Right lobe of liver (tissue), 6 donors: ENCODE measurements at places on chromosomes 16 and 17.

DNA sequence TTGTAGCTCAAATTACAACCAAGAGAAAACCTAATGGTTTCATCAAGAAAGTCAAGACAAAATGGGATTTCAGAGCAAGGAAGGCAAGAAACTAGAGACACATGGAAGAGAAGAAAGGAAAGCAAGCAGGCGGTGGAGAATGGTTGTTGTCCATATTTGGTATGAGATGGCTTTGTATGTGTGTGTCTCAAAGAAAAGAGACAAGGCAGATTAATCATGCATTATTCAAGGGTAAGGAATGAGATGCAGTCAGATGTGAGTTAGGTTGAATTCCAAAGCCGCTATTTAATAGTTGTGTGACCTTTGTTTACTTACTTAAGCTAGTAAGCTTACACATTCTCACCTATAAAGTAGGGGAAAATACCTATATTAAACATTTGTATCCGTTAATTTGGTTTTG lies 1029.6 kb downstream of the CDH11 start:
- no peak for DNase-seq

DNA sequence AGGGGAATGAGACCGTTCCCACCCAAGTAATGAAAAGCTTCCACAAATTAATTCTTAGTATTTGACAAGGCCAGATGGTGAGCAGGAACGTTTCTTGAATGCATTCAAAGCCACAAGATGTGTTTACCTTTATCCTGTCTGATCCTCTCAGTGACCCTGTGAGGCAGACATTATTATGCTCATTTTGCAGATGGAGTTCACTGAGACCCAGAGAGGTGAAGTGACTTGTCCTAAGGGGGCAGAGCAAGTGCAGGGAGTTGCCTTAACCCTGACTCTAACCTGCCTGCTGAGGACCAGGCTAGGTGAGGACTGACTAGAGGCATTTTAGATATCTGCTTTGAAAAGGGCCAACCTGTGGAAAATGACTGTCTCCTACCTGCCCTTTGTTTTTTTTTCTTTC lies 156.7 kb downstream of the HAPSTR1 start:
- DNase-seq = no peak

GRCh38 chr17:5264893-5265292 lies 17.2 kb upstream of the RABEP1 start:
- no peak for DNase-seq

GRCh38 chr16:87491522-87492290 lies 1.1 kb downstream of the ZCCHC14 start:
- peak; percentile 43 for DNase-seq

GRCh38 chr17:82890339-82890730 lies 50.5 kb upstream of the ZNF750 start:
- no peak for DNase-seq

GRCh38 chr16:1550696-1551095 lies 17.2 kb downstream of the TMEM204 start:
- DNase-seq = no peak

GRCh38 chr17:59287452-59287851 lies 44.0 kb upstream of the YPEL2 start:
- no peak for DNase-seq

- no peak for DNase-seq
Observed at GRCh38 chr17:63984236-63984635, 11.5 kb upstream of the SCN4A start.

- no peak for DNase-seq
Observed at GRCh38 chr16:68519225-68519745, 19.8 kb upstream of the ZFP90 start.
